ENCODE measurements at places on chromosomes 6 and 20. TPM values are rescaled to one million over a fixed set of nuclear protein-coding genes. Genes with fewer than 3 reads are reported as not detected.
A peak's percentile ranks its signal among the peaks of the same experiment; 100 is the strongest.

CLPSL1 gene
- total RNA-seq = not detected

DNA sequence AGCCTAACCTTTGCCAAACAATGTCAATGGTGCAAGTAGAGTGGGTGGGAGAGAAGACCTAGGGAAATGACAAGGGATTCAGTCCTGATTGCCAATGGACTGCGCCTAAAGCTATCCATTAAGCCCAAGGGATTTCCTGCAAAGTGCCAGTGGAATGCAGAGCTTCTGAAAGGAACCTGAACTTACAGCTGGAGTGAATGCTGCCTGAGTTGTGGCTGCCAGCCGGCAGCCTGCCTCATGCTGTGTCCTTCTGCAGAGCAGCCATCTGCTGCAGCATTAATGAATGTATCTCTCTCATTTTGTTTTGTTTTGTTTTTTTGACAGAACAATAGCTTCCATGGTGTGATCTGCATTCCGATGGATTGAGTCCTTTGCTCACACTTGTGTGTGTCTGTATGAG lies 44.7 kb downstream of the SLC35F1 start:
- no peaks in the 10 kb centered on the region for H3K27me3 ChIP-seq
- no peak overlapping the region for H3K27ac ChIP-seq
- H3K4me1 ChIP-seq = no peaks in the 10 kb centered on the region
- no peak overlapping the region for H3K4me3 ChIP-seq

TFAP2D gene
- total RNA-seq = not detected

GRCh38 chr6:34084591-34085290 lies 61.1 kb downstream of the GRM4 start:
- DNase-seq = no peak
- H3K4me3 ChIP-seq = no peak overlapping the region
- H3K27me3 ChIP-seq = no peaks in the 10 kb centered on the region
- no peaks in the 10 kb centered on the region for H3K36me3 ChIP-seq
- H3K27ac ChIP-seq = no peak overlapping the region

GPR6 gene
- total RNA-seq = 0.52 TPM

GRCh38 chr6:14766391-14766994 lies 479.4 kb upstream of the JARID2 start:
- H3K36me3 ChIP-seq = no peaks in the 10 kb centered on the region
- DNase-seq = no peak
- no peaks in the 10 kb centered on the region for H3K27me3 ChIP-seq
- H3K4me1 ChIP-seq = peaks cover 15% of the 10 kb centered on the region
- no peak overlapping the region for H3K27ac ChIP-seq

DNA sequence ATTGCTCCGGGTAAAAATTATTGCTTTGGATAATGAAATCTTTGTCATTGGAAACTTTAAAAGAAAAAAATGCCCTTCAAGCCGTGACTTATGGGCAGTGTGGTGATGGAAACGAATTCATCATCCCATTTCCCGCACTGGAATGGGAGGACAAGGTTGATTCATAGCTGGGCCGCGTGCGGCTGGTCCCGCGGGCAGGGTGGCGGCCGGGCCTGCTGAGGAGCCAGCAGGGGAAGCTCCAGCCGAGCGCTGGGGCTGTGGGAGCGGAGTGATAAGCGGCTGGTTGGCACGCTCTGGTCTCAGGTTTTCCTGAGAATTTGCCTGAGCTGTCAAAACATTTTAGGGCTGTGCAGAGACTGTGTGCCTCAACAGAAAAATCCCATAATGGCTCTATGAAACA lies 351.7 kb downstream of the CDC5L start:
- peak; percentile 26 for DNase-seq
- H3K27ac ChIP-seq = no peak overlapping the region
- H3K4me1 ChIP-seq = peaks cover 8% of the 10 kb centered on the region
- H3K27me3 ChIP-seq = no peaks in the 10 kb centered on the region

All from esophagus muscularis mucosa (tissue), 4 donors.